NCI-H1694 (cell line): ENCODE measurements at places on chromosomes 12 and 14.

DNA sequence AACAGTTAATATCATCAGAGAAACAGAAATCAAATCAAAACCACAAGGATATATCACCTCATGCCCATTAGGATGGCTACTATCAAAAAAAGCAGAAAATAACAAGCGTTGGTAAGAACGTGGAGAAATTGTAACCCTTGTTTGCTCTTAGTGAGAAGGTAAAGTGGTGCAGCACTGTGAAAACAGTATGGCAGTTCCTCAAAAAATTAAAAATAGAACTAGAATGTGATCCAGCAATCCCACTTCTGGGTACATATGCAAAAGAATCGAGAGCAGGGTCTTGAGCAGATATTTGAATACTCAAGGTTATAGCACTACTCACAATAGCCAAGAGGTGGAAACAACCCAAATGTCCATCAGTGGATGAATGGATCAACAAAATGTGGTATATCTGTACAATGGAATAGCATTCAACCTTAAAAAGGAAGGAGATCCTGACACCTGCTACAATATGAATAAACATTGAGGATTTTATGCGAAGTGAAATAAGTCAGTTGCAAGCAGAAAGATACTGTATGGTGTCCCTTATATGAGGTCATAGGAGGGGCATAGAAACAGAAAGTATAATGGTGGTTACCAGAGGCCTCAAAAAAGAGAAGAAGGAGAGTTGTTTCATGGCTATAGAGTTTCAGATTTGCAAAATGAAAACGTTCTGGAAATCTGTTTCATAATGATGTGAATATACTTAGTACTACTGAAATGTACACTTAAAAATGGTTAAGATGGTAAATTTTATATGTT lies 131.0 kb upstream of the EEA1 start:
- no peak for DNase-seq

DNA sequence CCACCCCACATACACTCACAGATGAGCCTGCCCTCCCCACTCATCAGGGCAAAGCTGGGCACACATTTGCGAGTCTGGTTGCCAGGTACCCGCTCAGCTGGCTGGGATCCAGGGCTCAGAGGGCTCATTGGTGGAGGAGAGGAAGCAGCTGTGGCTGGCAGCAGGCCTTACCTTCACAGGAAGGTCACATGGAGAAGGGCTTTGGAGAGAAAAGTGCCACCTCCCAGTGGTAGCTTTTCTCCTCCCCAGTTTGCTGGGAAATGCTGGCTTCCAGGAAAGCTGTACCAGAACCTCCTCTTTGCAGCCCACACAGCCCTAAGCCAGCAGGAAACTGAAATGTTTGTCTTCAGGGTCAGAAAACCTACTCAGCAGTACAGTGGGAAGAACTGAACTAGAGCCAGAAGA lies 55.6 kb downstream of the LGMN start:
- DNase-seq: peak; percentile 98

DNA sequence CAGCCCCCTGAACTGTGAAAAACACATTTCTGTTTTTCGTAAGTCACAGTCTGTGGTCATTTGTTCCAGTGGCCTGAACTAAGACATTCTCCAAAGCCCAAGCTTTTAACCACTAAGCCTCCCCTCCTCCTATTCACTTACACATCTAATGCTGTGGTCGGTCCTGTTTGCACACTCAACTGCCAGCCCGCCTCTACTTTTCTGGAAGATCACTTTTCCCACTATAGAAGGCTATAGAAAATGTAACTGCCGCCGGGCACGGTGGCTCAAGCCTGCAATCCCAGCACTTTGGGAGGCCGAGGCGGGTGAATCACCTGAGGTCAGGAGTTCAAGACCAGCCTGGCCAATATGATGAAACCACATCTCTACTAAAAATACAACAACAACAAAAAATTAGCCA lies 524.7 kb upstream of the TMEM132C start:
- no peak for DNase-seq

- DNase-seq: no peak
Measured at GRCh38 chr14:70988452-70988851, 81.2 kb downstream of the PCNX1 start.

DNA sequence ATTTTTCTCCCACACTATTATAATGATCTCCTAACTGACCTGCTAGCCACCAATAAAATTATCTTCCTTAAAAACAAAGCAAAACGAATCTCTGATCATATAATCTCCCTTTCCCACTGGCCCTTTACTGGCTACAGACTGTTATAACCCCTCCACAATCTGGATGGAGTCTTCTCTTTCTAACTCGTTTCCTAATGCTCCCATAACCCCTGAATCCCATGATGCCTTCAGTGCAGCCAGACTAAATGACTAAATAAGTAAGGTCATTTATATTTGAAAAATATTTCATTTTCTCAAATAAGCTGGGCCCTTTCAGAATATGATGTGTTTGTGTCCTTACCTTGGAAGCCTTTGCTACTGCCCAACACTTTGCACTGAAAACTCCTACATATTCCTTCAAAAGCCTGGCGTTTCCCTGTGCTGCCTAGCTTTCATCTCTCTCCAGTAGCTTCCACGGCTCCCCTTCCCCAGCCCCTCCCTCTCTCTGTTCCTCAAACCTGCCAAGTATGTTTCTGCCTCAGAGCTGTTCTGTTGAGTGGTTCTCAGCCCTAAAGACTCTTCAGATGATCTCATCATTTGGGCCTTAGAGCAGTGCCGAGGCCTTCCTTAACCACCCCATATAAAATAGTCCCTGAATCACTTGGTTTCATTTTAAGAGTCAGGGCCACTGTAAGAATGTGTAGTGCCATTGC lies 91.7 kb downstream of the MYRFL start:
- no peak for DNase-seq

DNA sequence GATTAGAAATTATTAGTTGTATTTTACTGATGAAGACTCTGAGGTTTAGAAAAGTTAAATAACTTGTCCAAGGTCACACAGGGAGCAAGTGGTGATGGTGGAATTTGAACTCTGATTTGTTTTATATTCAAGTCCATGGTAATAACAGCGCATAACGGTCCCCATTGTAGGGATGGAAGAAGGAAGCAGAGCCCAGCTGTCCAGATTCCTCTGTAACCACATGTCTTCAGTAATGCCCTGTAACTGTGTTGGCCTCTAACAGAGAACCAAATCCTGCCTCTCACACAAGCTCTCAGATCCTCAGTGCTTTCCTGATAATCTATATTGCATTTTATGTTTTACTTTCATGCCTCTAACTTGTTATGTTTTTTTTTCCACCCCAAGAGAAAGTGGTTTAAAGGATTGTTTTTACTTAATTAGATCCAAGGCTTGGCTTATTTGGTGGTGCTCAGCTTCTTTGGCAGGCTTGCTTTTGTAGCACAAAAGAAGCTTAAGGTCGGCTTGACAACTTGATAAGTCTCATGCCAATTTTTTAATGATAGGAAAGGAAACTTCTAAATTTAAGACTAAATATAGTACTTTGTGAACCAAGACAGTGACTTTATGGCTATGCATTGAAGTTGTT lies 105.1 kb upstream of the SEL1L start:
- no peak for DNase-seq

GRCh38 chr14:102591372-102591943 lies 991 bp upstream of the RCOR1 start:
- DNase-seq: peak; percentile 36

DNA sequence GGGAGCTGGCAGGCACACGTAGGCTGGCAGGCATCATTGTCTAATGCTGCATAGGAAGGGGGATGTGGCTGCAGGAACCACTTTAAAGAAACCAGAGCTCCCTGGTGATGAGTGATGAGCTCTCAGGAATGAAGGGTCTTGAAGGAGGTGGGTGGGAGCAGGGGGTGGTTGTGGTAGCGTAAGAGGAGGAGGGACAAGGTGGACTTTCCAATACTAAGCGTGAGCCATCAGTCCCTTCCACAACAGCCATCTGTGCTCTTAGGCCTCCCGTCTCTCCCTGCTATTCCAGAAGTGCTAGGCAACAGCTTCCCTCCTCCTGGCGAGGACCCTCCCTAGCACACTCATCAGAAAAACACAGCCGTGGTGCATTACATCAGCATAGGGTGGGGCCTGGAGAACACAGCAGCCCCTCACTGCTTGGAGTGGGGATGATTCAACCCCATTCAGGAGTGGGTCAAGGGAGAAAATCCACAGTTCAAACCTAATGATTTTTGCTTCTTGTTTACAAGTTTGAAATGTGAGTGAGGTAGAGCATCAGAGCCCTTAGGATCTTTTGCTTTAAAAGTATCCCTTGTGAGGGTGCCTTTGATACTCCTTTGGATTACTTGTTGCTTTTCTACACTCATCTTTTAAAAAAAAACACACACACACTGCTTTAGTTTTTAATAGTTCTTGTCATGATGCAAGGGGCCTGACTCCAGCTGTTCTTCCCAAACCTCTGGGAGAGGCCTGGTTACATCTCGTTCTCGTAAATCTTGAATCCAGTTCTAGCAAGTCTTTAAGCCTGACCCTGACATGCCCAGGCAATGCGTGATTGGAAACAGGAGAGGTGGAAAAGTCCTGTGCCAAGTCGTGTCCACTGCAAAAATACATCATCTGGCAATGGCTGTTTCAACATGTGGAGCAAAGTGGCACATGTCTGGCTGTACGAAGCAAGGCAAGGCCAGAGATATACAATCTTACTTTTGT lies 356.4 kb upstream of the DDHD1 start:
- peak; percentile 52 for DNase-seq

DNA sequence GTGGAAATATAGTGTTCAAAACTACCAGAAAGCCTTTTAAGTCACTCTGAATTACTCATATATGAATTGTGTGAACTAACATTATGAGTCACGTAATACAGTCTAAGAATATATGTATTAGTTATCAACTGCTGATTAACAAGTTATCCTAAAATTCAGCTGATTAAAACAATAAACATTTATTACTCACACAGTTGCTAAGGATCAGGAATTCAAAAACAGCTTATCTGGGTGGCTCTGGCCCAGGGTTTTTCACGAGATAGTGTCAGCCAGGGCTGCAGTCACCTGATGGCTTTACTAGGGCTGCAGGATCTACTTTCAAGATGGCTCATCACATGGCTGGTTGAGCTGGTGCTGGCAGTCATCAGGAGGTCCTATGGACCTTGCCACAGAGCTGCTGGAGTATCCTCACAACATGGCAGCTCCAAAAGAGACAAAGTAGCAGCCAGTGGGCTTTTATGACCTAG lies 36.5 kb downstream of the CORO1C start:
- no peak for DNase-seq

- DNase-seq: no peak
Measured at GRCh38 chr14:45204241-45204640, 48.8 kb downstream of the MIS18BP1 start.

- no peak for DNase-seq
Measured at GRCh38 chr14:81889529-81889928, 355.9 kb upstream of the SEL1L start.

GRCh38 chr14:50631408-50631821 lies 36.7 kb downstream of the SAV1 start:
- no peak for DNase-seq

- DNase-seq: no peak
Measured at GRCh38 chr14:75832621-75833297, 149.0 kb downstream of the TGFB3 start.

- no peak for DNase-seq
Measured at GRCh38 chr12:1488908-1489381, 105.4 kb downstream of the FBXL14 start.

DNA sequence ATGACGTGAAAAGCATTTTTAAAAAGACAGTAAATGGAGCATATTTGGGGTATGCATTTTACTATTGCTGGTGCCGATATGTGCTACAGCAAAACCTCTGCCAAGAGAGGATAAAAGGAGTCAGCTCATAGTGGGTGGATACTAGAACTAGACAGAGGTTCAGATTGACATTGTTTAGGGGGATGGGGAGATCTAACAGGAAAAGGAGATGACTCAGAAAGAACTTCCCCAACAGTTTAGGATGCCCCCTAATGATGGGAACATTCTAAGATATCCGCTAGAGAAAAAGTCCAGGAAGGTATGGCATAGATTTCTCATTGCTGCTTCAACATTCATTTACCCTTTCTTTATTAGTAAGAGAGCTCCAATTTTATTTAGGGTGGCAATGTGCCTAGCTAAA lies 110.5 kb upstream of the CLEC14A start:
- DNase-seq: no peak
